Small intestine (tissue), 16 donors: ENCODE measurements at places on chromosomes 12 and 14. TPM values are rescaled to one million over a fixed set of nuclear protein-coding genes. Genes with fewer than 3 reads are reported as not detected.

DNA sequence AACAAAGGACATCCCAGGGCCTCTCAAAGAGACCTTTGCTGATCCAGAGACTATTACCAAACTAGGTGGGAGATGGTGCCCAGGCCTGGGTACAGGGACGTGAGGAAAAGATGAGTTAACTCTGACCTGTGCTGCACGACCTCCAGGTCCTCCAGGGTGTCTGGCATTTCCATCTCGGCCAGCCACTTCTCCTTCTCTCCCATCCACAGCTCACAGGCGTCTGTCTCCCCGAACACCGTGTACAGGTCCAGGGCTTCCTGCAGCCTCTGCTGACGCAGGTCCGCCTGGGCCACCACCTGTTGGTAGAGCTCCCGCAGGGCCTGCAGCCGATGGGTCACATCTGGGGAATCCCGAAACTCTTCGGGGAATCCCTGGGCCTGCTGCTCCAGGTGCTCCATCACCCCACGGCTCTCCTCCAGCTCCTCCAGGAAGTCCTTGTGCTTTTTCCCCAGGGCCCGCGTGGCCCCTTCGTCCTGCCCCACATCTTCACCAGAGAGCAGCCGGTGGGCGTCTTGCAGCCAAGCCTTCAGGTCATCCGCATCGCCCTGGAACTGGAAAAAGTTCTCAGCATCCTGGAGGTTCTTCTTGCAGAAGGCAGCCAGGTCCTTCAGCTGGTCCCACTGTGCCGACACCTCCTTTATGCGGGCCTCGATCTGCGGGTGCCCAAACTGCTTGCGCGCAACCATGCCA is 86.7 kb downstream of the SPTB start:
- no peak overlapping the region for H3K4me3 ChIP-seq
- H3K27me3 ChIP-seq: no peaks in the 10 kb centered on the region
- H3K4me1 ChIP-seq: no peaks in the 10 kb centered on the region
- DNase-seq: no peak

DNA sequence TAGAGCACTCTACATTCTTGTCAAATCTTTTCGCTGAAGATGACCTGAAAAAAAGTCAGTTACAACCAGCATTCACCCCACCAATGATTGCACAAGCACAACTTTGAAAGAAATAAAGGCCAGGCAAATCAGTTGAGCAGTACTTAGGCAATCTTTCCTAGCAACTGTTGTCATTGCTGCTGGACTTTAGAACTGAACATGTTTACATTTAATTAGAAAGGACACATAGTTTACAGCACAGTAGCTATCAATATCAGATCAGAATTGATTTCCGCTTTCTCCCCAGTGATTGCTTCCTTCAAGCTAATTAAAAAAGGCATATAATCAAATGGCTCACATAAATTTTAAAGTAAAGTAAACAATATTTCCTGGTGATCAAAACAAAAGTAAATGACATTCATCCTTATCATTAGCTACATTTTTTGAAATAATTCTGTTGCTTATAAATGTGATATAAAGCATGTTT is 128.4 kb downstream of the FOXA1 start:
- no peaks in the 10 kb centered on the region for H3K27me3 ChIP-seq
- no peak for DNase-seq
- H3K27ac ChIP-seq: no peak overlapping the region
- no peak overlapping the region for H3K4me3 ChIP-seq
- H3K4me1 ChIP-seq: no peaks in the 10 kb centered on the region

DNA sequence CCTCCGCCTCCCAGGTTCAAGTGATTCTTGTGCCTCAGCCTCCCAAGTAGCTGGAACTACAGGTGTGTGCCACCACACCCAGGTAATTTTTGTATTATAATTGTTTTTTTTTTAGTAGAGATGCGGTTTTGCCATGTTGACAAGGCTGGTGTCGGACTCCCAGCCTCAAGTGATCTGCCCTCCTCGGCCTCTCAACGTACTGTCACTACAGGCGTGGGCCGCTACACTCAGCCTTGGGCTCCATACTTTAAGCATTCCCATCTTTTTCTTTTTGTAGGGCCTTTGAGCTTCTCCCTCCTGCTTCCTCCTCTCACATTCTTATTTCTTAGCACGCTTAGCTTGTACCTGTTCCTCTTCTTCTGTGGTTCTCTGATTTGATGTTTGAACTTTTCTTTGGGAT is 62.8 kb downstream of the SERPINA3 start:
- no peak overlapping the region for H3K4me3 ChIP-seq
- no peaks in the 10 kb centered on the region for H3K27me3 ChIP-seq
- no peaks in the 10 kb centered on the region for H3K36me3 ChIP-seq
- H3K4me1 ChIP-seq: no peaks in the 10 kb centered on the region
- no peak for DNase-seq
- no peak overlapping the region for H3K27ac ChIP-seq

GRCh38 chr12:59453475-59453874 is 142.4 kb upstream of the SLC16A7 start:
- H3K4me1 ChIP-seq: no peaks in the 10 kb centered on the region
- no peak overlapping the region for H3K27ac ChIP-seq
- no peaks in the 10 kb centered on the region for H3K36me3 ChIP-seq
- DNase-seq: no peak
- H3K27me3 ChIP-seq: no peaks in the 10 kb centered on the region

Gene TPPP2
- polyA plus RNA-seq: not detected

Gene RND1
- 3.8 TPM for polyA plus RNA-seq
